ENCODE measurements at places on chromosomes 7 and 10.

DNA sequence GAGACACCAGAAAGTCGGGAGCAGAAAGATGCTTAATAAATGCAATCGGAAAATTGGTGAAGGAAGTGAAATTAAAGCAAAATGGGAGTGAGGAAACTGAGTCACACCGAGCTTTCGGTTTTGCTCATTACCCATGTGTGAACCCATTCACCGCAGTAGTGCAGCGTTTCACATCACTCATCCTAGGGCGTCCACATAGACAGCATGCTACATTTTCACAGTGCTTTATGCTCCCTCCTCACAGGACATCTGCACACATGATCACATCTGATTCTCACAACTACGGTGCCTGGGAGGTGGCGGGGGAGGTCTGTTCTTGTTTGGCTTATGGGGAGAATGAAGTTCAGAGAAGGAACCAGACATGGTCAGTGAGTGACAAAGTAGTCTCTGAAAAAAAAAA, 36.6 kb upstream of the ATP6V0A4 start:
- DNase-seq = peak; percentile 21

DNA sequence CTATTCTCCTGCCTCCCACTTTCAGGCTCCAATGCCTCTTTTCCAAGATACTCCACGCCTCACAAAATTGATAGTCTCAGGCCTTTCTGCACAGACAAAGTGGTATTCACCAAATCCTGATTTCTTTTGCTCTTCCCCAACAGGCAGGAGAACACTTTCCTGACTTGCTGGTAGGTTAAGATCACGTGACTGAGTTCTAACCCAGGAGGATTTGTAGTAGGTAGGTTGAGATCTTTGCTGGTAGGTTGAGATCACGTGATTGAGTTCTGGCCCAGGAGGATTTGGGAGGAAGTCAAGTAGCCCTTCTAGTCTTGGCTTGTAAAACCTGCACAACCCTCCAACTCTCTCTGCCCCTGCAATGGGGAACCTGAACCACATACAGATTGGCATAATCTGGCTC, 741.5 kb downstream of the TYW1 start:
- no peak for DNase-seq

- no peak for DNase-seq
Measured at GRCh38 chr7:74708569-74709275, 51.2 kb downstream of the GTF2I start.

DNA sequence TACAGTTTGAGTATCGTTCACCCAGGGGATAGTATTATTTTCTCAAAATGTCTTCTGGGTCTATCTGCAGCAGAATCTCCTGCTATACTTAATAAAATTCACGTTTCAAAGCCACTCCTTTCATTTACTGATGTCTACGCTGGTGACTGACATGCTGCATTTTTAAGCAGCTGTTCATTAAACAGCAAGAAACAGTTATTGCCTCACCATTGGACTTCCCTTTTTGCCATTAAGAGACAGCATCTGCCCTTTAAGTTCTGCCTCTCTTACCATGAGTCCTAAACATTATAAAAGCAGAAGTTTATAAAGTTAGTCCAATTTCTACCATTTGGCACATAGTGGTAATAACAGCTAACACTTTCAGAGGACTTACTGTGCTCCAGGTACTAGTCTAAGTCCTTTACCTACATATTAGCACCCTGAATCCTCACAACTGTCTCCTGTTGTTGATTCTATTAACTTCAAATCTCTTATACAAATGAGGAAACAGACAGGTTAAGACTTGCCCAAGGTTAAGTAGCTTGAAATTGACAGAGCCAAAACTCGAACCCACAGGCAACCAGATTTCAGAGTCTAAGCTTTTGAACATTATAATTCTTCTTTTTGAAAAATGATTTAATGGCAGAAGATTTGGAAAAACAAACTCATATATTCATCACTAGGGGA, 169.5 kb downstream of the SNX13 start:
- DNase-seq = no peak

GRCh38 chr10:6364893-6365292, 162.2 kb downstream of the PFKFB3 start:
- DNase-seq = no peak

- no peak for DNase-seq
Measured at GRCh38 chr10:44567471-44567870, 182.6 kb upstream of the CXCL12 start.

- no peak for DNase-seq
Measured at GRCh38 chr10:76727038-76727437, 910.6 kb downstream of the KCNMA1 start.

DNA sequence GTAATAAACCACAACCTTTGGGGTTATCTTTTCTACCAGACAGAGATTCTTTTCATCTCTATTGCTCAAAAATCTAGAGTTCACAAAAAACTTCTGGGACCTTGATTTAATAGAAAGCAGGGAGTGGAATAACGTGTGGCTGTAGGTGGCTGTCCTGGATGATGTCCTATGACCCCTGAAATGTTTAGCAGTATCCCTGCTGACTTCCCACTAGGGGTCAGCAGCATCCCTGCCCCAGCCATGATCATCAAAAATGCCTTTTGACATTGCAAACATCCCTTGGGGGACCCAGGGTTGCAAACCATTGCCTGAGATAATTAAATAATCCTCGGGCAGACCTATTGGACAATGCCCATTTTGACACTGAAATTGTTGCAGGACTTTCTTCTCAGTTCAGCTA, 177.1 kb downstream of the USP6NL start:
- no peak for DNase-seq

DNA sequence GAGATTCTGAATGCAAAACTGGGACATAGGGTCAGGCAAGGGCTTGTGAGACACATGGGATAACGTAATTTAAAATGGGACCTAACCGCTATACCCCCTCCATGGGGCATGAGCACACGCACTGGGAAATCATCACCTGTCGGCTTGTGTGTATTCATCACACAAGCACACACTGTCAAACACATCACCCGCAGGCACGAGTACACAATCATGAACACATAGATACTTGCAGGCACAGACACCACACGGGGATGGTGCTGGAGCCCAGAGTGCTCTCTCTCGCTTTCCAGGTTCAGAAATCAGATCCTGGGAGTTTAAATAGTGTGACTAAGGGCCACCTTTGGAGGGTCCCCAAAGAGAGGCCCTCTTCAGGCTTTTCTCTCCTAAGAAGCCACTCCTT, 19.6 kb upstream of the TLX1 start:
- no peak for DNase-seq

GRCh38 chr7:44962483-44963251, 16.1 kb downstream of the MYO1G start:
- no peak for DNase-seq

- DNase-seq = no peak
Measured at GRCh38 chr10:28246023-28246422, 56.8 kb downstream of the MPP7 start.

DNA sequence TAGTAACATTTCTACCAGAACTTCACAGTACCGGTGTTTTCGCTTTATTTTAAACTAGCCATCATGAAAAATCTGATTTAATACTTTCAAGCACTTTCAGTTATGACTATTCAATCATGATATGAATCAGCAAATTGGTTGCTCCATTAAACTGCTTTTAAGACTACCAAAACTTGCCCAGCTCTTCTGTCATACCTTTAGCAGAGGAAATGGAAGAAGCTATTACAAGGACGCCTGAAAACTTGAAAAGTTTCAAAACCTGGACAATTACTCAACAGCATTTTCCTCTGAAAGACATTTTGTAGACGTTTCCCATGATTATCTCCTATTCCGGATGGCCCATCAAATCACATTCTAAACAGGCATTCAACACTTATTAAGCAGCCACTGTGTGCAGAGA, 2.0 kb downstream of the JAZF1 start:
- DNase-seq = no peak

DNA sequence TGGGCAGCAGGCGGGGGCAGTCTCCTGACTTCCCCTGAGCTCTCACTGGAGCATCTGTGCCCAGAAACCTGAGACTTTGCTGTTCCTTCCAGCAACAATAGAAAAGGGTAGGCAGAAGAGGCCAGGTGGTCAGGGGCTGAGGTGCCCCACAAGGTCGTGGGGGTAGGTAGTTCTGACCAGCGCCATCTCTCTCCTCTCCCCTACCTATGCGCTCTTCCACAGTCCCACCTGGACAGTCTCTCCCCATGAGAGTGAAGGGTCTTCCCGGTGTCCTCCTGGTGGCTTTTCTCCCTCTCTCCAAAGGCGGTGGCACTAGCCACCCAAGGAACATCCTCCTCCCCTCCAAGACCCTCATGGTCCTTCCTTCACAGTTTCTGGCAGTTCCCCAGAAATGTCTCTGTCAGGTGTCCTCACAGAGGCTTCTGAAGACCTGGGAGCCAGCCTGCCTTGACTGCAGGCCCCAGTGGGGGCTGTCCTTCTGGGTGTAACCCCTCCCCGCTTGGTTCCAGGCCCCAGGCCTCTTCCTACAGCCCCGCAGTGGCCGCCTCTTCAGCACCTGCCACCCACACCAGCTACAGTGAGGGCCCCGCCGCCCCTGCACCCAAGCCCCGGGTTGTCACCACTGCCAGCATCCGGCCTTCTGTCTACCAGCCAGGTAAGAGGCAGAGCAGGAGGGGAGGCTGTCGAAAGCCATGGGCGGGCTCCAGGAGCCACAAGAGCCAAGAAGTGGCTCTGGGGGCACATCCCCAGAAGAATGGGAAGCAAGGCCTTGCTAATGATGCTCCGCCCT, 41.3 kb downstream of the LDB3 start:
- DNase-seq = no peak

- DNase-seq = no peak
Measured at GRCh38 chr7:73847941-73848723, 5.8 kb upstream of the METTL27 start.

DNA sequence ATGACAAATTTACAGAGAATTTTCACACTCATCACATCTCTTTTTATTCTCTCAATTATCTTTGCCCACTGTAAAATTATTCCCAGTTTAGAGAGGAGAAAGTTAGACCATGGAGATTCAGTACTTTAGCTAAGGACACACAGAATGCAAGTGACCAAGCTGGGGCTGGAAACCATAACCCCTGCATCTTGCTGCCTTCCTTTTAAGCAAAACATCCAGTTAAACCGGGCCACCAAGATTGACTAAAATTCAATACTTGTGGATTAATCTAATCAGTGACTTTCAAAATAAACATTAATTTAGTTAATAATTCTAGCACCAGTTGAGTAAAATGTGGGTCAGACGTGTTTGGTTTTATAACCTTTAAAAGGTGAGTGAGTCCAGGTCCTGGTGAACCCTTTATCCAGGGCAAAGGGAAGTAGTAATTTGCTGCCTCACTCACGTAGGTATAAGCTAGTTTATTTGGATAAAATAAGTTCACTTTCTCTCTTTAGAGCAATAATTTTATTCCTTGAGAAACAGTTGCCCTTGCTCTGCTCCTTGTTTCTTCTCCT, 1.9 kb upstream of the CYP2C8 start:
- no peak for DNase-seq

GRCh38 chr10:108582387-108582786, 1340.9 kb downstream of the XPNPEP1 start:
- no peak for DNase-seq

- DNase-seq = no peak
Measured at GRCh38 chr7:512541-513311, 6.9 kb downstream of the PDGFA start.

DNA sequence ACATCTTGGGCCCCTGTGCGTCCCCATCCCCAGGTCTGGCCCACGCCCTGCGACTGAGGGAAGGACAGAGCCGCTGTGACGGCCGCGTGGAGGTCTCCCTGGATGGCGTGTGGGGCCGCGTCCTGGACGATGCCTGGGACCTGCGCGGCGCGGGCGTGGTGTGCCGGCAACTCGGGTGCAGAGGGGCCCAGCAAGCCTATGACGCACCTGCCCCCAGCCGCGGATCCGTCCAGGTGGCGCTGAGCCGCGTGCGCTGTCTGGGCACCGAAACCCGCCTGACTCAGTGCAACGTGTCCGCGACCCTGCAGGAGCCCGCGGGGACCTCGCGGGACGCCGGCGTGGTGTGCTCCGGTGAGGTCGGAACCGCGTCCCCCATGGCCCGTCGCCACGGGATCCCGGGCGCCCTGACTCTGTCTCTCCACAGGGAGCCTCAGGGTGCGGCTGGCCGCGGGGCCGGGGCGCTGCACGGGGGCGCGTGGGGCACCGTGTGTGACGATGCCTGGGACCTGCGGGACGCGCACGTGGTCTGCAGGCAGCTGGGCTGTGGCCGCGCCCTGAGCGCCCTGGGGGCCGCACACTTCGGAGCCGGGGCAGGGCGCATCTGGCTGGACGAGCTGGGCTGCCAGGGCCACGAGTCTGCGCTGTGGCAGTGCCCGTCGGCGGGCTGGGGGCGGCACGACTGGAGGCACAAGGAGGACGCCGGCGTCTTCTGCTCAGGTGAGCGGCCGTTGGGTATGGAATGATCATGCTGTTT, 5.9 kb downstream of the SCART1 start:
- DNase-seq = no peak

GRCh38 chr7:46569133-46569465, 648.0 kb upstream of the IGFBP3 start:
- DNase-seq = no peak

DNA sequence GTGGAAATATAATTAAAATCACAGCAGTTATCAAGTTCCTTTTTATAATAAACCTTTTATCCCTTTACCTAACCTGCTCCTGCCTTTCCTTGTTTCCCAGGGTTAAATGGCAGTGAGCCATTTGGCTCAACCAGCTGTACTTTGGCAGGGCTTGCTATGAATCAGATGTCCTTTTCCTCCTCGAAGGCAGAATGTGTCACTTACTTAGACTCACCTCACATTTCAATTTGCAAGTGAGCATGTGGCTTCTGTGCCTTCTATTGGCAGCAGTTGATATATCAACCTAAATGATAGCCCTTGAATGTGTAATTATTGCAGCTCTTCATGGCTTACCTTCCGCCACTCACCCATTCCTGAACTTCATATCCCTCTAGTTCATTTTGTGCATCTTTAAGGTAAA, 301.7 kb downstream of the CSTF2T start:
- DNase-seq = no peak

DNA sequence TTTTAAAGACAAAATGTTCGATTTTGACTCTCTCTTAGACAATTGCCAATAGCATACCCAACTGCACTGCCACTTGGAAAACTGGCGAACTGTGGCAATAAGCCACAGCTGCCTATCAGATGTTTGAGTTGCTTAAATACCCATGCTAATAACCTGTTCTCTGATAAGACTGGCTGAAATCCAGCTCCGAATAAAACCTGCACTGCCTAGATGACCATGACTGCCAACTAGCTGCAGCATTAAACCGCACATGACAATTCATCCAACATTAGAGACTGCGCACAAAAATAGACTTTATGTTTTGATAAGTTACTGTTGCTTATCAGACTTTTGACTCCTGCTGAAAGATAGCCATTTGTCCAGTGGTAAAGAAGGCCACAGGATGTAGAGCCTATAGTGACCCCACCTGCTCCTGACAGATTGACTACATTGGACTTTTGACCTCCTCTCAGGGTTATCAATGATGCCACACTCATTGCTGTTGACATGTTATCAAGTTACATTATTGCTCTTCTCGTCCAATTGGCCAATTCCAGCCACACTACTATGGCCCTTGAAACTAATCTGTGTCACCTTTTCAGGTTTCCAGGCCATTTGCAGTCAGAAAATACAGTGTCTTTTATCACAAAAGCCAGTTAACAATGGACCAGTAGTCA, 299.0 kb downstream of the HGF start:
- DNase-seq = no peak

GRCh38 chr7:53642361-53642760, 606.9 kb downstream of the POM121L12 start:
- DNase-seq = no peak

Measured in activated naive CD4-positive, alpha-beta T cell treated with Interleukin-2 at 50 U/mL for 16 hours (primary cell).